ENCODE measurements at places on chromosomes 2 and 18. TPM values are rescaled to one million over a fixed set of nuclear protein-coding genes. Genes with fewer than 3 reads are reported as not detected.

The INPP5D gene
- total RNA-seq = 121 TPM

The FSHR gene
- total RNA-seq = not detected

The SCN1A gene
- not detected for total RNA-seq

The REG1B gene
- total RNA-seq = not detected

The SCG2 gene
- not detected for total RNA-seq

The IL36G gene
- total RNA-seq = not detected

The REG1A gene
- not detected for total RNA-seq

The THSD7B gene
- total RNA-seq = not detected

The MC4R gene
- total RNA-seq = not detected

The CCDC178 gene
- not detected for total RNA-seq

The NAPG gene
- total RNA-seq = 24.9 TPM

The SLC23A3 gene
- total RNA-seq = 2.5 TPM

The ANKRD12 gene
- total RNA-seq = 91.6 TPM

The NT5C1B gene
- total RNA-seq = not detected

The REG3G gene
- not detected for total RNA-seq

The ALPP gene
- not detected for total RNA-seq

The AQP12A gene
- total RNA-seq = not detected

The FAM237A gene
- total RNA-seq = not detected

Measured in activated naive CD4-positive, alpha-beta T cell treated with anti-CD3 and anti-CD28 coated beads, Interleukin-2, amount 10 ng/mL, durations not matched to agents 5 hours and 36 hours (primary cell).